ENCODE measurements at places on chromosomes 13 and 19.

- DNase-seq, result no peak
These were observed 1381.9 kb downstream of the EFNB2 start for GRCh38 chr13:105153611-105154010.

DNA sequence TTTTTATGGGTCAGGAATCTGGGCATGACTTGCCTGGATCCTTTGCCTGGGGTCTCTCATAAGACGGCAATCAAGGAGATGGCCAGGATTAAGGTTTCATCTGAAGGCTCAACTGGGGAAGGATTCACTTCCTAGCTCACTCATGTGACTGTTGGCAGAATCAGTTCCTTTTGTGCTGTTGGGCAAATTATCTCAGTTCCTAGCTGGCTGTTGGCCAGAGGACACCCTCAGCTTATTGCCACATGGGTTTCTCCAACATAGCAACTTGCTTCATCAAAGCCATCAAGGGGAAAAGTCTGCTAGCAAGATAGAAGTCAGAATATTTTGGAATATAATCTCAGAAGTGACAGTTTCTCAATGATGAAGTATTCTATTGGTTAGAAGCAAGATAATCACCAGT lies 12.2 kb upstream of the EVI5L start:
- DNase-seq, result no peak

DNA sequence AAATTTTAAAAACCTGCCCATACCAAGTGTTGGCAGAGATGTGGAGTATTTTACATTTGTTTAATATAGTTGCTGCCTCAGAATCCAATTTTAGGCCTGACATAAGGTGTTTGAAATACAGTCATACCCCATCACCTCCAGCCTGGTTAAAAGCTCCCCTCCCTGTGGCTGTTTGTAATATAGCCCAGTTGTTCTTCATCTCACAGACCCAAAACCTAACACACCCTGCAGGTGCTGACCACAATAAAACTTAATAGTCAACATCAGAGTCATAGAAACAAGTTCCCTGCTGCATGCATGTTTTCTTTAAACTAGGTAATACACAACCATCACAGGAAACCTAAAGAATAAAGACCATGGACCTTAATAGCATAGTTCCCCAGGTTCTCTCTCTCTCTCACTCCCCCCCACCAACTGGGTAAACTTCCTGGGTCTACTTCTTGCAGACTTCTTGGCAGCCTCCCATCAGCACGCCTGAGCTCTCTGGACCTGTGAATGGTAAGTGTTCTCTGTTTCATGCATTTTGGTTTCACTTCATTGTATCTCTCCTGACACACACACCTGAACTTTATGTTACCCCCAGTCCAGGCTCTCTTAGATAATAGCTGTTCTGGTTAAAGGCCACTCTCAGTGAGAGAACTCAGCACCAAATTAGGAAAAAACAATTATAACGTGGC lies 1369.9 kb downstream of the EFNB2 start:
- no peak for DNase-seq

DNA sequence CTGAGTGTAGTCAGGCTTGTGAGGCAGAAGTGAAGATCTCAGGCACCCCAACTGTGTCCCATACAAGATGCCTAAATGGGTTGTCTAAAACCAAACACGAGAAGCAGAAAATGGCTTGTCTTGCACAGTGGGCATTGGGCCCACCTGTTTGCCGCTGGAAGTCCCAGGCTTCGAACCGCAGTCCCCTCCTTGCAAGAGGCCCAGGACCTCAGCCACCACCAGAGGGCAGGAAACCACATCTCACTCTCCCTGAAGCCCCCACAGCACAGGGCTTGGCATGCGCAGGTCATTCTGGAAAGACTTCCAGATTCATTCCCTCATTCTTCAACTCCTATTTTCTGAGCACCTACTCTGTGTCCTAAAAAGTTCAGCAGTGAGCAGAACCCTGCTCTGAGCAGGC lies 973.7 kb downstream of the UQCRFS1 start:
- DNase-seq, result no peak

DNA sequence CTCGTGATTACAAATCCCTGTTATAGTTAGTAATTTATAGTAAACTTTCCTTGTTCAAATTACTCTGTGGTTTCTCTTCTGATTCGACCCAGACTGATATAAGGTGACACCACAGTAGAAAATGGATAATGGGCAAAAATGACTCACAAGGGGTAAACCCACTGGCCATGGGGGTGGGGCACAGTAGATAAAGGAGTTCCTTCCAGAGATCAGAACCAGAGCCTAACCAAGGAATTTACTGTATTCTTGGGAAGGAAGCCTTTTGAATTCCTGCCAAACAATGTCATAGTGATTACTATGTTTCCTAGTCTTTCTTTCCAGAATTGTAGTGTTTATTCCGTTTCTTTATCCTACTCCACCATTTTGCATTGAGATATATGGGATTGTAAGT lies 21.9 kb downstream of the MIR17HG start:
- DNase-seq, result no peak

DNA sequence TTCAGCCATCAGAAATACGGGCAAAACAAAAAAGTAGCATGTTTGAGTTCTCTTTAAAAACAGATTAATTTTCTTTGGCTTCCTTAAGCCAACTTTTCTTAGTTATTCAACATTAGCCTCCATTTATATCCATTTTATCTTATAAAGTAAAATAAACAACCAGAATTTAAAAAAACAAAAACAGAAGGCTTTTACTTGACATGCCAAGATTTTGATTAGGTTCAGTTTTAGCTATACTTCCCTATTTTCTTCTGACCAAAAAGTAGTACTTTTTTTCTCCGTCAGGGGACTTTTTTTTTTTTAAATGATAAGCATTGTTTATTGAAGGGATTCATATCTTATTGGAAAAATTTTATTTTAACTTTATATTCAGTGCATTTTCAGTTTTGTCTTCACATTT lies 18.1 kb downstream of the RNASEH2B start:
- DNase-seq, result no peak

DNA sequence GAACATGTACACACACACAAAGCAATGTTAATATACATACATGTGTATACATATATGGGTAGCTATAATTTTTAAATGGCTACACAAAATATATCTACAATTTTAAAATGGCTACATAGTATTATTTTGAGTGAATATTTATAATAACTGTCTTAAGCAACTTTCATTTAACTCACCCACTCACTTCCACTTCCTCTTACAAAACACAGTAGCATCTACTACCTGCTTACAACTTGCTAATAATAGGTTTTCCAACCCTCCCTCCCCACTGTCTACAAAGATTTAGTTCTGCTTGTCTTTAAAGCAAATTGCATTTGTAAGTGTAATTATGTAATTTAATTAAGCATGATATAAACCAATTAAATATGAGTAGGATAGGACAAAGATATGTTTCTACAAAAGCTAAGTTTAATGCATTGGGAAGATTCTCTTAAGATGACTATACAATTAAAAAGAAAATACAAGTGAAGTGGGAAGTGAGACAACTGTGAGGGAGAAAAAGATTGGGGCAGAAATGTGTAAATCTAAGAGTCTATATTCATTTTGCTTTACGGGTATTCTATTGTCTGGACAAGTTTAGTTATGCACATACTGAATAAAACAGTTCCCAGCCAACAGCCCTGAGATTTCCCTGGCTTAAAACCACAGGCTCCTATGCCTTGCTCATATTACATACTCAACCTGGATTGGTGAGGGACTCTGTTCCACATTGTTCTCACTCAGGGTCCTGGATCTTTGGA lies 583.1 kb downstream of the EFNB2 start:
- DNase-seq, result no peak

DNA sequence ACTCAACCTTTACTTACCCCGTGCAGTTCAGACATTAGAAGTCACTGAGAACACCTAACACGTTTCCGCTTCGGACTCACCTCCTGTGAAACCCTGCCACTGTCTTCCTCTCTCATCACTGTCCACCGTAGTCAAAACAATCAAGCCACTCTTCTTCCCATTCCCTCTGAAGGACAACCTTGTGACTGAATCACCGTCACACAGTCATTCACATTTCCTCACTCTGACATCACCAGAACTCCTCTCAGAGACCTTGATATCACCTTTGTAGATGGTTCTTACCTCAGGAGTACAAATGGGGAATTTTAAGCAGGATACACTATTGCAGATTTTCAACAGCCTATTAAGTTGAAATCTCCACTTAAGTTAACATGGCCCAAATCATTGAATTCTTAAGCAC lies 1.3 kb upstream of the KBTBD6 start:
- DNase-seq, result no peak

DNA sequence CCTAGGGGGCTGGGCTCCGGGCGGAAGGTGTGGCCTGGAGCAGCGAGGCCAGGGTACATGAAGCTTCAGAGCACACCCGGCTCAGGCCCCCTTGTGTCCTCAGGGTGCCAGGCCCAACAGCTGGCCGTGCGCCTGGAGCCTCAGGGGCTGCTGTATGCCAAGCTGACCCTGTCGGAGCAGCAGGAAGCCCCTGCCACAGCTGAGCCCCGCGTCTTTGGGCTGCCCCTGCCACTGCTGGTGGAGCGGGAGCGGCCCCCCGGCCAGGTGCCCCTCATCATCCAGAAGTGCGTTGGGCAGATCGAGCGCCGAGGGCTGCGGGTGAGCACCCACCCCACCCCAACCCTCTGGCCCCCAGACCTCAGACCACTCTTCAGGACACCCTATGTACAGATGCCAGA lies 3.2 kb downstream of the SYDE1 start:
- no peak for DNase-seq

DNA sequence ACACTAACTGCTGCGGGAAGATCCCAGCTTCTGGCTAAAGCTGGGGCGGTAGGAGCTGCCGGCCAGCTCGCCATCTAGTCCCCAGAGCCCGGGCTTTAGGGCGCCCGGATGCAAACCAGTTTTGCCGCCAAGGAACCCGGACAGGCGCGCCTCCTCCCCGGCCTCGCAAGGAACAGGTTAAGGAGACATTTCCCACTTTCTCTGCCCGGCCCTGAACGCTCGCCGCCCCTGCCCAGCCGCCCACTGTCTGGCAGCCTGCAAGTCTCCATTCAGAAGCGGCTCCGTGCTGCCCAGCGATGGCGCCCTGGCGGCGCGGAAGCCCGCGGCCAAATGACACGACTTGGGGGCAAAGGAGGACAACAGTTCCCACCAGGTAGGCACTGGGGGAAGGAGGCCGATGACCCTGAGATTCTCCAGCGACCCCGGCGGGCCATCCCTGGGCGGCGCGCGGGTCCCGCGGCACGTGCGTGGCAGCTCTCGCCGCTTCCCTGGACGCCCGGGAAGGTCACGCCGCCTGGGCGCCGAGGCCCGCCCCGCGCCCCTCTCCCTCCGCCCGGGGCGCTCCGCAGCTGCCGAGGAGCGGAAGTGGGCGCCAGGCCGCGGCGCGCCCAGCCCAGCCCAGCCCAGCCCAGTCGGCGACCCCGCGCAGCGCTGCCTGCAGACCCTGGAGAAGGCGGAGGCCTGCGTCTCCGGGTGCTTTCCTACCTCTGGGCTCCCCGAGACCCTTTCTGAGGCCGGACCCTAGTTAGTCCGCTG lies 42.2 kb upstream of the HNRNPA1L2 start:
- no peak for DNase-seq

- DNase-seq, result no peak
These were observed 203.6 kb downstream of the DCLK1 start for GRCh38 chr13:35927567-35928021.

DNA sequence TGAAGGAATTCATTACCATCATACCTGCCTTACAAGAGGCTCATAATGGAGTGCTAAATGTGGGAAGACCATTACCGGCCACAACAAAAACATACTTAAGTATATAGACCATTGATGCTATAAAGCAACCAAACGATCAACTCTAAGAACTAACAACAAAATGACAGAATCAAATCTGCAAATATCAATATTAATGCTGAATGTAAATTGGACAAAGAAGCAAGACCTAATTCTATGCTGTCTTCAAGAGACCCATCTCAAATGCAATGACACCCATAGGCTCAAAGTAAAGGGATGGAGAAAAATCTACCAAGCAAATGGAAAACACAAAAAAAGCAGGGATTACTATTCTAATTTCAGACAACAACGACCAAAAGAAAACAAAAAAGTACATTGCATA lies 52.3 kb upstream of the GPC6 start:
- no peak for DNase-seq

- DNase-seq, result no peak
These were observed 73.1 kb downstream of the FLT1 start for GRCh38 chr13:28421676-28422410.

DNA sequence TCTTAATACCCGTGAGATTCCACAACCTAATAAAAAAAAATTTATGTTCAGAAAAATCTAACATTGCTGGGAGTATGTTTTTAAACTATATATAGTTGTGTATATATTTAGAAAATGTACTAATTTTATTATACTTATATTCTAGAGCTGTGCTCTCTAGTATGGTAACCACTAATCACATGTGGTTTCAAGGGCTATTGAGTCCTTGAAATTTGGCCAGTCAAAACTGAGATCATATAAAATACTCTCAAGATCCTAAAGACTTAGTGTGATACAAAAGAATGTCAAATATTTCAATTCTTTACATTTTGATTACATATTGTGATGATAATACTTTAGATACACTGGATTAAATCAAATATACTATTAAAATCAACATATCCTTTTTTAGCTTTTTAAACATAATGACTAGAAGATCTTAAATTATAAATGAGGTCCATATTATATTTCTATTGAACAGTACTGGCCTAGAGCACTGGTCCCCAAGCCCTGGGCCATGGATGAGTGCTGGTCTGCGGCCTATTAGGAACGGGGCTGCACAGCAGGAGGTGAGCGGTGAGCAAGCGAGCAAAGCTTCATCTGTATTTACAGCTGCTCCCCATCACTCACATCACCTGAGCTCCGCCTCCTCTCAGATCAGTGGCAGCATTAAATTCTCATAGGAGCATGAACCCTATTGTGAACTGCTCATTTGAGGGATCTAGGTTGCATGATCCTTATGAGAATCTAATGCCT lies 176.5 kb upstream of the NBEA start:
- DNase-seq, result no peak

- peak; percentile 74 for DNase-seq
These were observed 28.2 kb downstream of the GAS6 start for GRCh38 chr13:113835461-113836270.

DNA sequence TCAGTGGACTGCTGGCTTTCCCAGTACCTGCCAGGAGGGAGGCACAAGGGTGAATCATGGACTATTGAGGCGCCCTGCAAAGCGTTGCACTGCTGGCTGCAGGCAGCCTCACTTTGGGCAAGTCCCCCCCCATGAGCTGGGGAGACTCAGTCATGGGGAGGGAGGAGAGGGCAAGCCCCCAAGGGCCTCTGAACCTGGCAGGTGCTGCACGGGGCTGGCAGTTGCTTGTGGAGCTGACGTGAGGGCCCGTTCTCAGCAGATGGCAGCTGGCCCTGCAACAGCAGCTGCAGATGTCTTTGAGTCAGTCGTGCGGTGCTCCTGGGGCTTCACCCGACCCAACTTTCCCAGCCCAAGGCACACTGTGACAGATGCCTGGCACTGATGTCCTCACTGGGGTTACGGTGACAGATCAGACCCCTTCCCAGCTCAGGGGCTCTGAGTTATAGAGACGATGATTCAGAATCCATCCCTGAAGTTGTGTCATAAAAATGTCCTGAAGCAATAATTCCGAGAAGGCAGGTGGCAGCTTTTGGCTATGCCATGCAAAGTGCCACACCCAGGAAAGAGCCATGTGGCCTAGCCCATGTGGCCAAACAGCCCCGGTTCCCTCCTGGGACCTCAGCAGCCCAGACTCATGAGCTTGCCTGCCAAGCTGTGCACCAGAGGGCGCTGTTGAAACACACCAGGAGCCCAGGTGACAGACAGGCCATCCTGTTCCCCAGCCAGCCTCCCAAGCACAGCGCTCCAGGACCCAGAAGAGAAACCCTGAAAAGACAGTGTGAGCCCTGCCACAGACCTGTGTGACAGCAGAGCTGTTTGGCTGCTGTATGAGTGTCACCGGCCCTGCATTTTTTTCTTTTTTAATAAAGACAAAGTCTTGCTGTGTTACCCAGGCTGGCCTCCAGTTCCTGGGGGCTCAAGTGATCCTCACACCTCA lies 53.6 kb upstream of the LDLR start:
- DNase-seq, result peak; percentile 19

- no peak for DNase-seq
These were observed 4.9 kb downstream of the ETFB start for GRCh38 chr19:51361239-51361638.
